AG08396 (cell line): ENCODE measurements at places on chromosomes 12 and 14.

- DNase-seq: no peak
These were observed 262.5 kb downstream of the FOXG1 start for GRCh38 chr14:29028973-29029582.

GRCh38 chr14:34181338-34181737, 230.5 kb upstream of the EGLN3 start:
- no peak for DNase-seq

GRCh38 chr12:12454315-12454714, 97.4 kb downstream of the BORCS5 start:
- no peak for DNase-seq

- DNase-seq: no peak
These were observed 40.5 kb upstream of the PTCSC3 start for GRCh38 chr14:36217027-36217426.

DNA sequence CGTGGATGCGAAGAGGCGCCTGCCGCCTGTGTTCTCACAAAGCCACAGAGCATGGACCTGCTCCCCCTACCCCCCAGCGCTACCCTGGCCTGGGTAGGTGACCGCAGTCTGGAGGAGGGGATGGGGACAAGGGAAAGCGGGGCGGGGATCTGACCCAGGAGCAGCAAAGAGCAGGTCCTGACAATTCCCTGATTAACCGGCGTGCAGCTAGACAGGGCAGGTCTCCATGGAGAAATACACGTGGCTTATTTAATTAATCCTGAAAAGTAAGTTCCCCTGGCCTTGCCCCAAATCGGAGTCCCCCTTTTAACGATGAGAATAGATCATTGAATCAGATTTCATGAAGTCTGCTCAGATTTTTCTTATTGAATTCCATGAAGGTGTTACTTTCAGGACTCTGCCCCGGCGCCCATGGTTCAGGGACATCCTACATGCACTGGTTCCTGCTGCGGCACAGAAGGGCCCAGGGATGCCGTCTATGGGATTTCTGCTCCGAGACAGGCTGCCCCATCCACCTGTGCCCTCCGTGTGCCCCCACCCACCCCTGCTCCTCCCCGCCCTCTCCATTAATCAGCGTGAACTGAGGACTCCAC, 251.0 kb upstream of the SFSWAP start:
- DNase-seq: no peak

GRCh38 chr14:99239661-99240092, 32.3 kb downstream of the BCL11B start:
- no peak for DNase-seq

- no peak for DNase-seq
These were observed 14.7 kb upstream of the BEGAIN start for GRCh38 chr14:100601914-100602313.

DNA sequence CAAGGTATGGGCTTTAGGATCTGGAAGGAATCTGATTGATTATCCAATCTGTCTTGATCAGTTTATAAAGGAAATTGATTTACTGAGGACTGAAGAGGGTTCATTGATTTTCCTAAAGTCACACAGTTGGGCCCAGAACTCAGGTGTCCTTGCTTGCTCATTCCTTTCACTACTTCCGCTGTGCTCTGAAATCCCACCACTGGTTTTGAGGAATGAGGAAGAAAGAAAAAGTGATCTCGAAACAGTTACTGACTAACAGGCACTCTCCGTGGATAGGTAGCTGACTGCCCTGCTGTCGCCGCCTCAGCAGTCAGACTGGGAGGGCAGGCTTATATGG, at the start of gene FITM1:
FITM1 (plus strand) TSS at position 280 of the 337 bp plus-strand sequence. CDS start 905 bp downstream, outside the sequence.
- DNase-seq: no peak

DNA sequence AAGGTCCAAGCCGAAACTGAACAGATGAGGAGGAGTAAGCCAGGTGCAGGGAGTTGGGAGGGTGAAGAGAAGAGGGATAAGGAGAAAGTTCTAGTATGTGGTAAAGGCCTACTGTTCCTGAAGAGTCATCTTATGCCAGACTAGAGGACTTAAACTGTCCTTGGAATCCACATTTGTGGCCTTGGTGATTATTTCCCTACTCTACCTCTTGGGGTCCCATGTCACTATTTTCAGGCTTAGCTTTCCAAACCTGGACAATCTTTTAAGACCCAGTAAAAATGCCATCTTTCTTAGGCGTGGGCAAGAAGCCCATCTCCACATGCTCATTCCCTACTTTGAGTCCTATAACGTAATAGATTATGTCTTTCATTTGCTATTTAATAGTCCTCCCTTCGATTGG, 40.1 kb upstream of the CRY1 start:
- DNase-seq: no peak

- no peak for DNase-seq
These were observed 28.5 kb upstream of the TMCC3 start for GRCh38 chr12:94678849-94679248.

DNA sequence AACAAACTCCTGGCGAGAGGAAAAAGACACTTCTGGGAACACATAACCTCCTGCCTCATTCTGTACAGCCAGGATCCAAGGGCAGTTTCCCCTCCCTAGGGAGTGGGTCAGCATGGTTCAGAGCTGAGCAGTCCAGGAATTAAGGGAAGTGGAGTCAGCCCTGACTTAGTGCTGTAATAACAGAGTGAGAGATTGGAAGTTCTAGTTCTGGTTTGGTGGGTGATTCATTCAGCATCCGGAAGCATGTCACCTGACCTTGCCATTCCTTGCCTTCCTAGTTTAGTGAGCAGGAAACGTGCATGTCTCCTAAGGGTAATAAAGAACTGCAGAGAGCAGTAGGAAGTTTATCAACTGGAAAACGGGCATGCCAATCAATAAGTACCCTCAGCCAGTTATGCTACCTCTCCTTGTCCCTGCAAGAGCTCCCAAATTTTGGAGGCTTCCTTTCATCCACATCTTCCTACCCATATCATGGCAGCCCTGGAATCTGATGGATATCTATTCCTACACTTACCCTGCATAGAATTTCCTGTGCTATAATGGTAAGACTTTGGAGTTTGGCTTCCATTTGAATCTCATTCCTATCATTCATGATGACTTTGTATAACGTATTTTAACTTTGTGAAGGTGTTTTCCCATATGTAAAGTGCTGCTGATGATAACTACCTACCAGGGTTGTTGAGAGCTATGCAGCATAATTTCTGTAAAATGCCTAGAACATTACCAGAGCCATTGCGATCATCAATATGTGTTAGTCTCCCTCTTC, 28.5 kb upstream of the MAGOHB start:
- DNase-seq: no peak

- no peak for DNase-seq
These were observed 698.8 kb upstream of the LMO3 start for GRCh38 chr12:17304503-17305347.

DNA sequence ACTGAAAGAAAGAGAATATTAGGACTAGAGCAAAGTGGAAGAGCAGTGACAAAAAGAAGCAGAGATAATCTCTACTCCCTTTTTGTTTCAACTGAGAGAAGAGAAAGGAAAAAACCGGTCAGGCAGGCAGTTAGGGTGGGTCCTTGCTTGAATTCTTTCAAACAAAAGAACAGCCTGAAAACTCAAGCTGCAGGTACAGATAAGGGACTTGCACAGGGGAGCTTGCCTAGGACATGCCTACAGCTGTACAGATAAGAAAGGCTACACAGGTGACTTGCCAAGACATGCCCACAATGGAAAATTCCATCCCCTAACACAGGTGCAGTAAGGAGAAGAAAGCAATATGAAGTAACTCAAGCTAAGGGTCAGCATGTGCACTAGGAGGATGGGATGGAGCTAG, 532.2 kb upstream of the MIS18BP1 start:
- DNase-seq: no peak

DNA sequence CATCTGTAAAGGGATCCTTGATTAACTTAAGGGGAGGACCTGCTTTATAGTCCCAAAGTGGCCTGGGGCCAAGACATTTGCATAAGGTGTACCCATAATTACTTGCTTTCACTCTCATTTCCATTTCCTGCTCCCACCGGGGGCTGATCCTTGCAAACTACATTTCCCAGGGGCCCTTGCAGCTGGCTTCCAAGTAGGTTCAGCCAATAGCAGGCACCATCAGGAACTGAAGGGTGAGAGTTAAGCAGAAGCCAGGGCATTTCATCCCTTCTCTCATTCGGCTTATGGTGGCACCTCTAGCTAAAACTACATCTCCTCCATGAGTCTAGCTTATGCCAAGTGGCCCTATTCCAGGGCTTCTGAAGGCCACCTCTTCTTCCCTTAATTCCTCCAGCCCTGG, 88.8 kb downstream of the CCDC60 start:
- DNase-seq: no peak

GRCh38 chr14:36254020-36254624, 66.3 kb downstream of the MBIP start:
- peak; percentile 36 for DNase-seq

- DNase-seq: no peak
These were observed 282.0 kb upstream of the RGS6 start for GRCh38 chr14:71650187-71650755.

GRCh38 chr12:44889926-44890325, 13.8 kb upstream of the NELL2 start:
- no peak for DNase-seq

GRCh38 chr14:28676479-28676878, 90.1 kb upstream of the FOXG1 start:
- no peak for DNase-seq

DNA sequence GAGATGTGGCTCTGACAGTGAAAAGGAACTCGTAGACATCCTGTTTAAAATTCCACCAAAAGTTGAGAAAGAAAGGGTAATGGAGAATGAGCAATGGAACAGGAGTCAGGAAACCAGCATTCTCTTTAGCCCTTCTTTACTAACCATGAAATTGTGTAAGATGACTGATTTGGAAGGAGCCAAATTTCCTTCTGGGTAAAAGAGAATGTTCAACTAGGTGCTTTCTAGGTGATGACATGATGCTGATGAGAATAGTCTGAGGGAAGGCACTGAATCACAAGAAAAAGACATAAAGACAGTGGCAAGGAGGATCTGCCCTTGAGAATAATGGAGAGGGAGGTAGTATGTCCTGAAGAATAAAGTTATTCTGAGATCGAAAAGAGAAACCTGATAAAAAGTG, 2.2 kb downstream of the TSHR start:
- no peak for DNase-seq

GRCh38 chr12:66929121-66929520, 250.2 kb upstream of the GRIP1 start:
- no peak for DNase-seq

- DNase-seq: peak; percentile 48
These were observed 807 bp downstream of the B4GALNT3 start for GRCh38 chr12:460261-461230.

GRCh38 chr12:124678421-124678893, 111.0 kb upstream of the NCOR2 start:
- DNase-seq: no peak

GRCh38 chr14:34251662-34252061, 210.4 kb downstream of the SPTSSA start:
- DNase-seq: no peak

DNA sequence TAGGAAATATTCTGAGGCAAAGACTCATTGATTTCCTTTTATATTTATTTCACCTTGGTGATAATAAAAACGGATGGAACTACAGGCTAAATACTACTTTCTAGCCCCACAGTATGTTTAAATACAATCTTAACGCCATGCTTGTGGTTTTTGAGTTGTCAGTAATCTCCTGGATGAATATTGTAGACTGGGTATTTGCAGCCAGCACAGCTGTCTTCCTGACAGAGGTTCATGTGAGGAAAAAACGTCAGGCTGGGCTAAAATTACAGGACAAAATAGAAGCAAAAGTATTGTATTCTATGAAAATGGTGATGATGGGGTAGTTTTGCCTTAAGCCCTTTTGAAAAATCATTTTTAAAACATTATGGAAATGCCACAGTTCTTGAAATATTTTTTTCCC, 140.9 kb downstream of the CCDC91 start:
- no peak for DNase-seq

DNA sequence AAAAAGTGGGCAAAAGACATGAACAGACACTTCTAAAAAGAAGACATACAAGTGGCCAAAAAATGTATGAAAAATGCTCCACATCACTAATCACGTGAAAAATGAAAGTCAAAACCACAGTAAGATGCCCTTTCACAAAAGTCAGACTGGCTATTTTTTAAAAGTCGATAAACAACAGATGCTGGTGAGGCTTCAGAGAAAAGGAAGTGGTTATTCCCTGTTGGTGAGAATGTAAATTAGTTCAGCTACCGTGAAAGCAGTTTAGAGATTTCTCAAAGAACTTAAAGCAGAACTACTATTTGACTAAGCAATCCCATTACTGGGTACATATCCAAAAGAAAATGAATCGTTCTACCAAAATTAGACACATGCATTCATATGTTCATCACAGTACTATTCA, 237.0 kb downstream of the KIF21A start:
- DNase-seq: no peak

GRCh38 chr12:91778938-91779400, 366.7 kb downstream of the BTG1 start:
- peak; percentile 61 for DNase-seq

- DNase-seq: no peak
These were observed 17.4 kb upstream of the NEUROD4 start for GRCh38 chr12:55002355-55002754.

- DNase-seq: no peak
These were observed 6.2 kb upstream of the OR5AU1 start for GRCh38 chr14:21162081-21162480.

DNA sequence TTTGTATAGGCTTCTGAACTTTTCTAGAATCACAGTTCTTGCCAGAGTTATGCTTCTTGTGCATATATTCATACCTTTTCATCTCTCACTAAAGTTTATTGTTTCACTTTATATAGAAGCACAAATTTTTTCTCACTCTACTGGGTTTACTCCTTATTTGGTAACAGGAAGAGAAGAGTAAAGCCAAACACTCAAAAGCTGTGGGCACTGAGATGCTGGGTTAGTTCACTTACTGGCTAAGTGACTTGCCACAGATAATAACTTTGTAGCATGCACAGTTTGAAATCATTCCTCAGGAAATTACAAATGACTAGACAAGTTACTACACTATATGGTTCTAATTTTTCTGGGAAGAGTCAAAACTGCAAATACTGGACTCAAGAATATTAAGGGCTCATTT, 7.8 kb downstream of the HIGD1C start:
- no peak for DNase-seq

DNA sequence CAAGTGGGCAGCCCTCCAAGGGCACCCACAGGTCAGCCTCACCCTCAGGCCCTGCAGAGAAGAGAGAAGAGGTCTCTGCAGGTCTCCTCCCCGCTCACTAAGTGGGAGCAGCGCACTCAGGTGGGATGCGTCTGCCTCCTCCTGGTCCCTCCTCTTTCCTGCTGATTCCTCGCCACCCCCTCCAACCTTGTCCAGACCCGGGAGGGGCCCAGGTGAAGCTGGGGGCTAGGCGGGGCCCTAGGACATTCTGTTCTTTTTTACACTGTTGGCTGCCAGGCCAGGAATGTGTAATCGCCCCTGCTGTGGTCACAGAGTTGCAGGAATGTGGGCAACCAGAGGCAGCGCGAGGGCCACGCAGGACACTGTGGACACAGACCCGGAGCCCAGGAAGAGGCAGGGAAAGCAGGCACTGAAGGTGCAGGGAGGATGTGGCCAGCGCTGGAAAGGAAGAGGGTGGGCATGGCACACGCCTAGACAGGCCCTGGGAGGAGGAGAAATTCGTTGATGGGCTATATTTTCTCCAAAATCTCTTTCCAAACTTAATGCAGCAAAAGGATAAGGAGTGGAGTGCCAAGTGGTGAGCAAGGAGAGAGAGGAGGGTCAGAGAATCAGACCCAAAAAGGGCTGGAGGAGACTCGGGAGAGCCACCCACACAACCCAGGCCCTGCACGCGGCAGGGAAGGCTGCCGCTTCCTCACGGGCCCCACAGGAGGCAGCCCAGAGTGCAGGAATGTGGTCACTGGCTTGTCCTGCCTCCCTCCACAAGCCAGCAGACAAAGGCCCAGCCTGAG, 911 bp upstream of the SCNN1A start:
- DNase-seq: peak; percentile 89
